ENCODE measurements at places on chromosomes 16 and 17. TPM values are rescaled to one million over a fixed set of nuclear protein-coding genes. Genes with fewer than 3 reads are reported as not detected.

The HSD17B1 gene
- 0.64 TPM for total RNA-seq

The CCL16 gene
- total RNA-seq = not detected

The YWHAE gene
- total RNA-seq = 820 TPM

DNA sequence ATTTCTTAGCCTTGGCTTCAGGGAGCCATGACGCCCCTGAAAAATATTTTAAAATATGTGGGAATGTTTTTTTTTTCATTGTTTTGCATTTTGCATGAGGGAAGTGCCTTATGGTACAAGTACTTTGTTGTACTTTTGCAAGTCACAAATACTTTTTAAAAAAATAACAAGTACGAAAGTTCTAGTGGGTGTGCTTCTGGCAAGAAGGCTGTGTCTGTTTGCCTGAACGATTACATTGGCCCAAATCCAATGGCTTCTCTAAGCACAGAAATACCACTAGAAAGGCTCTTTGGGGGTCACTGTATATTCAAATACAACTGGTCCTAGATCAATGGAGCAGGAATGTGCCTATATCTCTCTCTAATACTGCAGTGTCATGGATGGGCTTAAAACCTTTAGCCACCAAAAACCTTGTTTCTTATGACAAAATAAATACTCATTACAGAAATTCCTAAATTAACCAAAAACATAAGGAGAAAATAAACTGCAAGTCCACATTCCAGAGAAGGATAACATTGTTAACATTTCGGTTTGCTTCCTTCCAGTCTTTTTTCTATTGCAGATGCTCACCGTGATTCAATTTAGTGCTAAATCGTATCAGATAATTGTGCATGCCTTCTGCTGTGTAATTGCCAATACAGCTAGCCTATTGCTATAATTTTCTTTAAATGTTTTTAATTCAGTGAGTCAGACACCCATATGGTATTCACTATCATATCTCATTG is 97.4 kb downstream of the VAT1L start:
- no peak for DNase-seq

DNA sequence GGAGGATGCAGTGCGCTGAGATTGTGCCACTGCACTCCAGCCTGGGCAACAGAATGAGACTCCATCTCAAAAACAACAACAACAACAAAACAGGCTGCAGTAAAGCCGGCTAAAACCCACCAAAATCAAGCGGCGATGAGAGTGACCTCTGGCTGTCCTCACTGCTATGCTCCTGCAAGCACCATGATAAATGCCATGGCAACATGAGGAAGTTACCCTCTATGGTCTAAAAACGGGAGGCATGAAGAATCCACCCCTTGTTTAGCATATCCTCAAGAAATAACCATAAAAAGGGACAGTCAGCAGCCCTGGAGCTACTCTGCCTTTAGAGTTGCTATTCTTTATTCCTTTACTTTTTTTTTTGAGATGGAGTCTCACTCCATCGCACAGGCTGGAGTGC is 8.4 kb upstream of the LGALS3BP start:
- no peak for DNase-seq

- no peak for DNase-seq
Observed at GRCh38 chr16:52488837-52489289, 58.1 kb downstream of the TOX3 start.

DNA sequence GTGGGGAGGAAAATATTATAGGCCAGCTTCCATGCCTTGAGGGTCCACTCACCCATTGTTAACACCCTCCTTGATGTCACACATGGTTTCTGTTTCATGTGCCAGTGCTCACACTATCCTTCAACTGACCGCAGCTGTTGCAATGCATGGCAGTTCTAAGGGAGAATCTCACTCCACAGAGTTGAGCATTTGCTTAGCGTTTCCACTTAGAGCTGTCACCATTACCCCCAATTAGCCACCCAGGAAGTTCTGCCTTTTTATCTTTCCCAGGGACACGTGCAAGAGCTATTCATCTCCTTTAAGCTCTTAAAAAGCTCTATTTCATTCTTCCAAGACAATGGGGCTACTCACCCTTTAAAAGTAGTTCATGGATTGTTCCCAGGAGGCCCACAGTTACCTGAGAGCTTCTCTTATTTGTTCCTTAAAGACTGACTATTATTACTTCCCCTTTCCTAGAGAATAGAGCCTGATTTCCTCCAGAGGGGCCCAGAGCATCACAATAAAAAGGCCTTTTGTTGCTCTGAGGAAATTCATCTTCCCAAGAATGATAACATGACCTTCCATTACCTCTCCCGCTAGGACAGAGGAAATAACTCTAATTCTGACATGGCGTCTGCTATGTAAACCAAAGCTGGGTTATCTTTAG is 126.8 kb downstream of the CACNG3 start:
- no peak for DNase-seq

DNA sequence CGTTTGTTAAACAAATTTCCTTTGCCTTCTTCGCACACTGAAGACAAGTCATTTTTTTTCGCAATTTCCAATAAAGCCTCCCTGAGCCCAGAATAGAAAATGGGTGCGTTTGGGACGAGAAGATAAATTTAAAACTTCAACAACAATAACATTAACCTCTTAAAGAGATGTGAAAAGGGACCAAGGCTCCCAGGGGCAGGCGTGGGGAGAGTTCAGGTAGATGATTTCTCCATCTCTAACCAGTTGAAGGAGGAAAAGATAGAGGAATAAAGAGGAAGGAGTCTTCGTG is 1.3 kb upstream of the HOXB4 start:
- DNase-seq = no peak

DNA sequence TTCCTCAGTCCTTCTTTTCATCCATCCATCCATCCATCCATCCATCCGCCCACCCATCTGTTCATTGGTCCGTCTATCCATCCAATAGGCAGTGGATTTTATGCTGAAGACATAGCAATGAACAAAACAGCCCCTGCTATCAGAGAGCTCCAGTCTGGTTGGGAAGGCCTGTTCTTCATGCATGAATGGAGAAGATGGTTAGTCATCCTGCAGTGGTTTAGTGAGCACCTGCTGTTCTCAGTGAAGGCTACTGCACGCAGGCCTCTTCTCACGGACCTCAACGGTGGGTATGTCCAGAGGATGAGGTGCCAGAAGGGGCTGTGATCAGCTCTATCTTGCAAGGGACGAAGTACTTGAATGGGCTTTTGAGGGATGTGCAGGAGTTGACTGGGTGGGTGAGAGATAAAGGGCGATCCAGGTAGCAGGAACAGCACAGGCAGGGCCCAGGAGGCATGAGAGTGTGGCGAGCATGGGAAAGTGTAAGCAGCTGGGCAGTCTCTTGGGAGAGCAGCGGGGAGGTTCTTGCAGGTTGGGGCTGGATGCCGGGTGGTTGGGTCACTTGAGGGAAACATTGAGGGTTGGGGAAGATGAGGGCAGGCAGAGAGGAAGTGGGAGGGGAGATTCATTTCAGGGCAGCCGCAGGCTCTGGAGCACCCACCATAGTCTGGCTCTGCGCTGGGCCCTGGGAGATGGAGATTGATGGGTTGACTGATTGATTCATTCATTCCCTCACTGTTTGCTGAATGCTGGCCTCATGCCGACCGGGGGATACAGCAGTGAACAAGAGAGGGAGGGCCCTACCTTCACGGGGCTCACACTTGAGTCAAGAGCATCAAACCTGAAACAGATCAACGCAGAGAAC is 115.0 kb upstream of the CIBAR2 start:
- no peak for DNase-seq

- no peak for DNase-seq
Observed at GRCh38 chr16:47387026-47387734, 73.7 kb downstream of the ITFG1 start.

GRCh38 chr17:2795441-2796163 is 636 bp upstream of the RAP1GAP2 start:
- DNase-seq = no peak

- DNase-seq = no peak
Observed at GRCh38 chr17:34161690-34162089, 93.4 kb upstream of the CCL2 start.

GRCh38 chr16:69851491-69852240 is 89.5 kb downstream of the WWP2 start:
- no peak for DNase-seq

Measured in endothelial cell (in vitro differentiated cells).